Activated T-helper 1 cell treated with anti-CD3 and anti-CD28 coated beads, Interleukin-12 subunit alpha, Interleukin-12 subunit beta, Interleukin-2, Interleukin-4 antibody, amounts not matched to agents 30 ng/mL and 10 ng/mL and 1 ng/mL, durations not matched to agents 14 hours and 24 hours and 36 hours (primary cell): ENCODE measurements at places on chromosomes 2 and 18. TPM values are rescaled to one million over a fixed set of nuclear protein-coding genes. Genes with fewer than 3 reads are reported as not detected.

The CCBE1 gene
- 0.02 TPM in 1 of 2 replicates, not detected in the other for total RNA-seq

The DNER gene
- total RNA-seq: not detected in 2 replicates

The RSAD2 gene
- total RNA-seq: 2.2 and 2.4 TPM in 2 replicates

The ALK gene
- not detected in 2 replicates for total RNA-seq

The EHD3 gene
- 1.9 and 2.1 TPM in 2 replicates for total RNA-seq

The UGT1A6 gene
- not detected in 2 replicates for total RNA-seq

The RUFY4 gene
- total RNA-seq: 0.64 and 0.67 TPM in 2 replicates

The ALPG gene
- total RNA-seq: not detected in 2 replicates

The IL36A gene
- not detected in 2 replicates for total RNA-seq

The RESP18 gene
- not detected in 2 replicates for total RNA-seq

- no peaks in the 10 kb centered on the region for H3K4me1 ChIP-seq
- DNase-seq: no peak
- no peak overlapping the region for H3K27ac ChIP-seq
- H3K36me3 ChIP-seq: no peaks in the 10 kb centered on the region
- H3K4me3 ChIP-seq: no peak overlapping the region
- peaks cover 4% of the 10 kb centered on the region for H3K27me3 ChIP-seq
Observed at GRCh38 chr2:12083713-12084419, 337.4 kb downstream of the LPIN1 start.

GRCh38 chr2:234003972-234004617, 46.4 kb upstream of the SPP2 start:
- peaks cover 30% of the 10 kb centered on the region for H3K27me3 ChIP-seq
- H3K4me3 ChIP-seq: no peak overlapping the region
- no peak for DNase-seq

- H3K27me3 ChIP-seq: peaks cover 2% of the 10 kb centered on the region
- H3K4me3 ChIP-seq: peak within 1 kb of the TSS; percentile 94
- peaks cover 6% of the 10 kb centered on the region for H3K36me3 ChIP-seq
- DNase-seq: peak; percentile 88
- H3K27ac ChIP-seq: peak within 1 kb of the TSS; percentile 97
Observed at GRCh38 chr2:677056-677958, at the start of gene TMEM18. TSS of gene TMEM18 (minus strand) at chr2:677406. CDS start at chr2:677345, 61 bp downstream.

GRCh38 chr2:16716944-16717343, 51.3 kb upstream of the CYRIA start:
- no peak overlapping the region for H3K4me3 ChIP-seq
- H3K4me1 ChIP-seq: no peaks in the 10 kb centered on the region
- DNase-seq: no peak
- no peak overlapping the region for H3K27ac ChIP-seq

- DNase-seq: no peak
- H3K4me3 ChIP-seq: no peak overlapping the region
- H3K4me1 ChIP-seq: no peaks in the 10 kb centered on the region
- H3K36me3 ChIP-seq: no peaks in the 10 kb centered on the region
- no peaks in the 10 kb centered on the region for H3K27me3 ChIP-seq
Observed at GRCh38 chr18:14768241-14768640, 20.3 kb downstream of the ANKRD30B start.

- no peak for DNase-seq
- no peak overlapping the region for H3K27ac ChIP-seq
- H3K27me3 ChIP-seq: peaks cover 3% of the 10 kb centered on the region
- no peak overlapping the region for H3K4me3 ChIP-seq
- no peaks in the 10 kb centered on the region for H3K4me1 ChIP-seq
- H3K36me3 ChIP-seq: no peaks in the 10 kb centered on the region
Observed at GRCh38 chr2:103174711-103175110, 412.9 kb downstream of the TMEM182 start.

DNA sequence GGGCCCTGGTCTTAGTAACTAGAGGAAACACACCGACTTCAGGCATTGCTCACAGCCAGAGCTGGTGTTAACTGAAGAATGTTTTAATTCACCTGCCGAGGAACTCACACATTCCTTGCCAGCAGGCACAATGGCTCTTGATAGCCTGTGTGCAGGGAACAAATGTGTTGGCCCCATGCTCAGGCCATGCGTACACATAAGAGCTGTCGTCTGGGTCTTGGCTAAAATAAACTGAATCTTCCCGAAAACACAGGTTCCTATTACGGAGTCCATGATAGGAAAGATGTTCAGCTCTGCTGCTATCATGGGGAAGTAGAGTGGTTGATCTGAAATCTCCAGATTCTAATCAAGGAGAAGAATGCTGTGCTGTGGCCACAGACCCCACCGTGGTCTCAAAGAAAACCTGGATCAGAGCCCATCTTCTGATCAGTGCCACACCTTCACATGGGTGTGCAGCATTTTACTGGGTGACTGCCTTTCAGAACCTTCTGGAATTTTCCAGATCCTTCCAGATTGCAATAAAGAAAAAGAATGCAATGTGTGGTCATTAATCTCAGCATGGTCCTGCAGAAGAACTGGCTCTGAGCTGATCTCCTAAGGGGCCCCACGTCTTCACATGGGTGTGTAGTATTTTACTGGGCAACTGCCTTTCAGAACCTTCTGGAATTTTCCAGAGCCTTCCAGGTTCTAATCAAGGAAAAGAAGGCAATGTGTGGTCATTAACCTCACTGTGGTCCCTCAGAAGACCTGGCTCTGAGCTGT, 17.2 kb downstream of the MBP start:
- no peaks in the 10 kb centered on the region for H3K27me3 ChIP-seq
- H3K36me3 ChIP-seq: peaks cover 42% of the 10 kb centered on the region
- H3K27ac ChIP-seq: peak overlapping the region; percentile 59
- DNase-seq: no peak

GRCh38 chr2:216765761-216766262, 70.5 kb upstream of the IGFBP5 start:
- H3K27me3 ChIP-seq: peaks cover 8% of the 10 kb centered on the region
- no peaks in the 10 kb centered on the region for H3K36me3 ChIP-seq
- no peak overlapping the region for H3K4me3 ChIP-seq
- H3K4me1 ChIP-seq: no peaks in the 10 kb centered on the region
- no peak for DNase-seq

GRCh38 chr2:8657423-8658062, 24.3 kb upstream of the ID2 start:
- no peak for DNase-seq
- H3K27me3 ChIP-seq: peaks cover 14% of the 10 kb centered on the region
- H3K4me3 ChIP-seq: peak overlapping the region; percentile 8
- peak overlapping the region; percentile 21 for H3K27ac ChIP-seq
- no peaks in the 10 kb centered on the region for H3K36me3 ChIP-seq

DNA sequence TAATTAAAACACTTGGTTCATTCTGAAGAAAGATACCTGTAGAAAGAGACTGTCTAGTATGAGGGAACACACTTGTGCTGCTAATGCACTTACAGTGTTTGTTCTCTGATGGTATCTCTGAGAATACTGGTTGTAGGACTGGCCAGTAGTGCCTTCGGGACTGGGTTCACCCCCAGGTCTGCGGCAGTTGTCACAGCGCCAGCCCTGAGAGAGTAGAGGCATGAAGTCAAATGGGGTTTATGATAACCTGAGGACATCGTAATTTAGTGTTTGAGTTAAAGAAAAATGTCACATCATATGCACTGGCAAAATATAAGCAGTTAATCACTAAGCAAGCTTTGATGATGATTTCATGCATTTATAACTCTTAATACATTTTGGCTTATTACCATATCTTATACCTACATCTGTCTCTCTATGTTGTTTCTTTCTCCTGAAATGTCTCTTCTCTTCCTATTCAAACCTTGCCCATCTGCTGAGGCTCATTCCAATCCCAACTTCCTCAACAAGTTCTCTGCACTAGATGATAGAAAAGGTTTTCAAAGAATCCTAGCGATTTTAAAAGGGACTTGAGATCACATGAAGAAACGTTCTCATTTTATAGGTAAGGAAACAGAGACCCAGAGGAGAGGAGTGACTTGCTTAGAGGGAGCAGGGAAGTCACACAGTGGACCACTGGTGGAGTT, 50.2 kb downstream of the ATIC start:
- H3K27ac ChIP-seq: no peak overlapping the region
- no peak for DNase-seq
- no peaks in the 10 kb centered on the region for H3K4me1 ChIP-seq
- no peaks in the 10 kb centered on the region for H3K27me3 ChIP-seq

DNA sequence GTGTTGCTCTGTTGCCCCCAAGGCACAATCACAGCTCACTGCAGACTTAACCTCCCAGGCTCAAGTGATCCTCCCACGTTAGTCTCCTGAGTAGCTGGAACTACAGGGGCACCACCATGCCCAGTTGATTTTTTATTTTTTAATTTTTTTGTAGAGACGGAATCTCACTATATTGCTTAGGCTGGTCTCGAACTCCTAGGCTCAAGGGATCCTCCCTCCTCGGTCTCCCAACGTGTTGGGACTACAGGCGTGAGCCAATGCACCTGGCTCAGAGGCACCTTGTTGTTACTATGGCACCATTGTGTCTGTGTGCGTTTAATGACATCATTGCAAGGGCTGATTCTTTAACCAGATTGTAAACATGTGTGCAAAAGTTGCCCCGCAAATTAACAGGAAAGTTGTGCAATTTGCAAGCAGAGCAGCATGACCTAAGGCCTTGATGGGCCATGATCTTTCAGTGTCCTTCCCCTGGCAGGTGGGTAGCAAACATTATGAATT, 22.6 kb downstream of the TCF23 start:
- H3K36me3 ChIP-seq: no peaks in the 10 kb centered on the region
- no peak overlapping the region for H3K27ac ChIP-seq
- no peak for DNase-seq
- peaks cover 32% of the 10 kb centered on the region for H3K27me3 ChIP-seq

DNA sequence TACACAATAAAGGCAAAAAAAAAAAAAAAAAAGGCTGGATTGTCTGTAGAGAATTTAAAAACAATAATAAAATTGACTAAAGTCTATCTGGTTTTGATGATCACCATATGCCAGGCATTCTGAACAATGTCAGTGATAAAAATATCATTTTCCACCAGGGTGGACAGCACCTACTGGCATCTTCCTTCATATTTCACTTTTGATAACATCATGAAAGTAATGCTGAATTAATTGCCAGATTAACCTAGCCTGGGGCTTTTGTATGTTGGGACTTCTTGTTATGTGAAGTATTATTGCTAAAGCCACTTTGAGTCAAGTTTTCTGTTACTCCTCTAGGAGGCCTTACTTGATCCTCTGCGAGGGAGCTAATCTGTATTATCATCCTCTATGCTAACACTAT, 73.8 kb upstream of the FAM98A start:
- no peaks in the 10 kb centered on the region for H3K4me1 ChIP-seq
- no peak for DNase-seq
- H3K36me3 ChIP-seq: no peaks in the 10 kb centered on the region
- no peak overlapping the region for H3K4me3 ChIP-seq

DNA sequence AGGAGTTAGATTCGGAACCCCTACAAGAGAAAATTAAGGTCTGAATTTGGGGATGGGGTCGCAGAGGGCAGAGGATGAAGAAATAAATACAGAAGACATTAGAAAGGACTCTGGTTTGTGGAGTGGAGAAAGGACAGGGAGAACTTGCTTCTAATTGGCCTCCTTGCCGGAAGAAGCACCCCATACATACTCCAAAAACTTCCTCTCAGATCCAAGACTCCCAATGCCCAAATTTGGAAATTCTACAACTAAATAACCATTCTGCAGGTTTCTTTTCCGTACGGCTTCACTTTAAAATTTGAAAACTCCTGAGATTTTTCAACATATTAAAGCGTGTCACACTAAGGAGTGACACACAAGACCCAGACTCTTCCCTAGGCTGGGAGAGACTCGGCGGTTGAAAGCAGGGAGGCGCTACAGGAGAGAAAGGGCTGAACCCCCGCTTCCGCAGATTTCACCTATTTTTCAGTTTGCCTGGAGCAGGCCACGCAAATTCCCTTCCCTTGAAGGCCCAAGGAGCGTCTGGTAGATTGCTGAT, 478 bp downstream of the CLHC1 start:
- no peaks in the 10 kb centered on the region for H3K27me3 ChIP-seq
- peak overlapping the region; percentile 100 for H3K4me3 ChIP-seq
- no peak for DNase-seq
- H3K36me3 ChIP-seq: peaks cover 52% of the 10 kb centered on the region
- peaks cover 63% of the 10 kb centered on the region for H3K4me1 ChIP-seq

GRCh38 chr2:10733566-10733925, 12.1 kb downstream of the ATP6V1C2 start:
- H3K4me1 ChIP-seq: no peaks in the 10 kb centered on the region
- H3K27ac ChIP-seq: no peak overlapping the region
- no peaks in the 10 kb centered on the region for H3K36me3 ChIP-seq
- peaks cover 8% of the 10 kb centered on the region for H3K27me3 ChIP-seq

- H3K4me3 ChIP-seq: no peak overlapping the region
- H3K36me3 ChIP-seq: no peaks in the 10 kb centered on the region
- DNase-seq: no peak
- no peak overlapping the region for H3K27ac ChIP-seq
- no peaks in the 10 kb centered on the region for H3K27me3 ChIP-seq
Observed at GRCh38 chr2:3132466-3132865, 245.2 kb downstream of the EIPR1 start.

DNA sequence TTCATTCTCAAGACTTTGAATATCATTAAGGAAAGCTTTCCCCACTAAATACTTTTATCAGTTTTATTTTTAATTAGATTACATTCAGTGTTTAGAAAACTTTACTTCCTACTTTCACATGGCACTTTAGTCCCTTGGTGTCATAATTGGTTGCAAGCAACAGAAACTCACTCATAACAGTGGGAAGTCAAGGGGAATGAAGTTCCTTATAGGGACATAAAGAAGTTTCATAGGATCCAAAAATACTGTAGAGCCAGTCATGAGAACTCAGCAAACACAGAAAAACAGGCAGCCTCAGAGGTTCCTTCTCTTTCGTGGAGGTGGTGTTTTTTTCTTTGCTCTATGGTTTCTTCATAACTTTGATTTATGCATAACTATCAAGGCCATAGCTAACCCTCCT, 809.0 kb downstream of the BCL11A start:
- H3K27ac ChIP-seq: no peak overlapping the region
- H3K4me1 ChIP-seq: no peaks in the 10 kb centered on the region
- no peak overlapping the region for H3K4me3 ChIP-seq
- no peak for DNase-seq
- no peaks in the 10 kb centered on the region for H3K36me3 ChIP-seq

- H3K4me1 ChIP-seq: no peaks in the 10 kb centered on the region
- H3K4me3 ChIP-seq: no peak overlapping the region
- no peak overlapping the region for H3K27ac ChIP-seq
- H3K36me3 ChIP-seq: no peaks in the 10 kb centered on the region
Observed at GRCh38 chr18:21391074-21391673, 149.1 kb downstream of the GREB1L start.

- H3K36me3 ChIP-seq: no peaks in the 10 kb centered on the region
- H3K27ac ChIP-seq: no peak overlapping the region
- no peak overlapping the region for H3K4me3 ChIP-seq
- H3K4me1 ChIP-seq: no peaks in the 10 kb centered on the region
- no peaks in the 10 kb centered on the region for H3K27me3 ChIP-seq
Observed at GRCh38 chr2:217844696-217845095, 158.1 kb downstream of the TNS1 start.

DNA sequence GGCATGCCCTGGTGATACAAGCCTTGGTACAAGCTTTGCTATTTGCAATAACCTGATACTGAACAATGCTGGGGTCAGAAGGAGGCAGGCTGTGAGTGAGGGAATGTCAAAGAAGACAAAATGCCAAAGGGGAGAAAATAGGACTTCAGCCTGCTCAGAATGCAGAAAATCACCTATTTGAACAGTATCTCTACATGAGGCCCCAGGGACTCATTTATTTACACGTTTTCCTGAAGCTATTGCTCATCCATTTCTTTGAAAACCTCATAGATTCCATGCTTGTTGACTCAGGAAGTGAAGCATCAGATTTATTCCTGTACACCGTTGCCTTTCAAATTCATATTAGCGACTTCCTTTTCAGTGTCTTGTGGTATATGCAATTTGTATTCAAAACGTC, 69.4 kb upstream of the CBLN2 start:
- H3K27me3 ChIP-seq: no peaks in the 10 kb centered on the region
- H3K4me3 ChIP-seq: no peak overlapping the region
- no peaks in the 10 kb centered on the region for H3K4me1 ChIP-seq
- H3K36me3 ChIP-seq: no peaks in the 10 kb centered on the region
- DNase-seq: no peak
- H3K27ac ChIP-seq: no peak overlapping the region
